ENCODE measurements at places on chromosomes 16 and 17.

DNA sequence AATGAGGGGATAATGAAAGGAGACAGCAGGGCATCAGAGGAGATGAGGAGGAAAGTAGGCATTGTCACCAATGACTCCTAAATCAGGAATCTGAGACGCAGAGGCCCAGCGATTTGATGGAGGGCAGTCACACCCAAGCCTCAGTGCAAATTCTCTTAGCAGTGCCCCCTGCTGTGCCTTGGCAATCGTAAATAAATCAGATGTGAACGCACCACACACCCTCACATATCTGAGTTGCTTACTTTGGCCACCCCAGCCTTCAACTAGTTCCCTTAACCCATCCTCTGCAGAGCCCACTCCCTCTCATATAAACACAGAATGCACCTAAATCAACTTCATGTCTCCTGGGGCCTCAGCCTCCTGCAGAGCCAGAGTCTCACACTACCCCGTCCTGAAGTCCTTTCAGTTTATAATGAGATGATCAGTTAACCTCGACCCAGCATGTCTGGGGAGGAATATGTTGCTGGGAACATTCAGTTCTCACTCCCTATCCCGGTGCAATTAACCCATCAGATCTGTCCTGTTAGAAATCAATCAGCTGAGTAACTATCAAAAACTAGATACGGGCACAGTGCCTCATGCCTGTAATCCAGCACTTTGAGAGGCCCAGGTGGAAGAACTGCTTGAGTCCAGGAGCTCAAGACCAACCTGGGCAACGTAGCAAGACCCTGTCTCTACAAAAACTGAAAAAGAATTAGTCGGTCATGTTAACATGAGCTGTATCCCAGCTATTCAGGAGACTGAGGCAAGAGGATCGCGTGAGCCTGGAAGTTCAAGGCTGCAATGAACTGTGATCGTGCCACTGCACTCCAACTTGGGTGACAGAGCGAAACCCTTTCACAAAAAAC is 78.4 kb downstream of the SLC39A11 start:
- no peak for DNase-seq

GRCh38 chr17:57561072-57561861 is 183.8 kb downstream of the CCDC182 start:
- no peak for DNase-seq

DNA sequence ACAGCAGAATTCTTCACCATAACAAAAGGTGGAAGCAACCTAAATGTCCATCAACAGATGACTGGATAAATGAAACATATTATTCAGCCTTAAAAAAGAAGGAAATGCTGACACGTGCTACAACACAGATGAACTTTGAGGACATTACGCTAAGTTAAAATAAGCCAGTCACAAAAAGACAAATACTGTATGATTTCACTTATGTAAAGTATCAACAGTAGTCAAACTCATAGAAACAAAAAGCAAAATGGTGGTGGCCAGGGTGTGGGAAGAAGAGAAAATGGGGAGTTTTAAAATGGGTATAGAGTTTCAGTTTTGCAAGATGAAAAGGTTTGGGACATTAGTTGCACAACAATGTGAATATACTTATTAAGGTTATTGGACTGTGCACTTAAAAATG is 49.8 kb upstream of the MTMR4 start:
- DNase-seq = no peak

- DNase-seq = no peak
Measured at GRCh38 chr17:5786510-5786875, 202.2 kb upstream of the NLRP1 start.

DNA sequence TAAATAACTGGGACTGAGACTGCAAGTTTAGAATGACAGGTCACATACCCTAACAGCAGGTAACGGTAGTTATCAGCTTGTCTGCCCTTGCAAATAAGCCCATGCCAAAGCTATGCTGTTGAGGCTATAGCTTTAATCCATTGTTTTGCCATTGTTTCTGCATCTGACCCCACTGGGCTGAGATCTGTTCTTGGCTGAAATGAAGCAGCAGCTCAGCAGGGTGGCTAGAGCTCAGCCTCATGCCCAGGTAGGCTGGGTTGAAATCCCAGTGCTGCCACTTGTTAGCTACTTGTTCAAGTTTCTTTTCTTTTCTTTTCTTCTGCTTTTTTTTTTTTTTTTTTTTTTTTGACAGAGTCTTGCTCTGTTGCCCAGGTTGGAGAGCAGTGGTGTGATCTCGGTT is 40.1 kb downstream of the NKD1 start:
- DNase-seq = no peak
